Gastrocnemius medialis (tissue), 4 donors: ENCODE measurements at places on chromosomes 13 and 19. TPM values are rescaled to one million over a fixed set of nuclear protein-coding genes. Genes with fewer than 3 reads are reported as not detected.
A peak's percentile ranks its signal among the peaks of the same experiment; 100 is the strongest.

- no peak for DNase-seq
Measured at GRCh38 chr13:37446503-37446902, 152.1 kb downstream of the POSTN start.

DNA sequence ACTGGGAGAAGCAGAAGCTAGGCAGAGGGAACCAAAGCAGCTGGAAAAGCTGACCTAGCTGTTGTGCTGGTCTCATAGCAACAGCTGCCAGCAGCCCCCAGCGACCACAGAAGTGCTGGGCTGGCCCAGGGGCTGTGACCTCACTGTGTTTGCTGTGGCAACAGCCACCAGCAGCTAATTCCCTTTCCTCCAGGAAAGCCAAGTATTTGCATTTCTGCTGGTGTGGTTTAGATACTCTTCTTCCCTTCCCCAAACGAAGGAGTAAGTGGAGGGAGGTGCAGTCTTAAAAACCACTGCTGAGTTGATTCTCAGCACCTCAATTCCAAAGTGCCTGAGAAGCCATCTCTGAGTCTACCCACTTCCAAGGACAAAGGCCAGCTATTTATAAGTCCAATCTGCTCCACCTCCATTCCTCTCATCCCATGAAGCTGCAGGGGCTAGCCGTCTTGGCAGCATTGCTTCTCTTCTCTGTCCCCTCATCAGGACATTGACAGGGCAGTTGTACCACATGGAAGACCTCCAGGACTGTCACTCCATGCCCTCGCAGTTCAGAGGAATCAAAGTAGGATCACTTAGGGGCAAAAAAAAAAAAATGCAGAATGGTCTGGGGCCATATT lies 11.5 kb upstream of the CCDC97 start:
- DNase-seq = peak; percentile 62

DNA sequence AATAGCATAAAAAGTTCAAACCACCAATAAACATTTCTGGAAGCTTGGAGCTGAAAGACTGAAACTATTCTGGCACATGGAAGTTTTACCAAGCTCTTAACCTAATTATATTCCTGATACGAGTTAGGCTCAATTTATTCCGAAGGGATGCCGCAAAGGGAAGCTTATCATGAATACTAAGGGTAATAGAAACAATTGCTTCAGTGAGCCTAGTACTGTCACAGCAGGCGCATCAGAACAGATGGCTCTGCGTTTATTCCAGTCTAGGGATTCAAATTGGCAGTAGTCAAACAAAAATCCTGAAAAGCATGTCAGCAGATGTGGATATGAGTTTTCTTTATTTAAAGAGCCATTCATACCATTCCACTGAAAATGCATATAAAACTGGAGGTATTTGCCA lies 779.5 kb downstream of the GPC5 start:
- no peak for DNase-seq

The DOCK9 gene
- total RNA-seq = 46.7 TPM

- no peak for DNase-seq
Measured at GRCh38 chr19:19758164-19758563, 25.3 kb upstream of the ZNF14 start.

GRCh38 chr19:10805065-10805757 lies 30.8 kb downstream of the TMED1 start:
- no peak for DNase-seq

DNA sequence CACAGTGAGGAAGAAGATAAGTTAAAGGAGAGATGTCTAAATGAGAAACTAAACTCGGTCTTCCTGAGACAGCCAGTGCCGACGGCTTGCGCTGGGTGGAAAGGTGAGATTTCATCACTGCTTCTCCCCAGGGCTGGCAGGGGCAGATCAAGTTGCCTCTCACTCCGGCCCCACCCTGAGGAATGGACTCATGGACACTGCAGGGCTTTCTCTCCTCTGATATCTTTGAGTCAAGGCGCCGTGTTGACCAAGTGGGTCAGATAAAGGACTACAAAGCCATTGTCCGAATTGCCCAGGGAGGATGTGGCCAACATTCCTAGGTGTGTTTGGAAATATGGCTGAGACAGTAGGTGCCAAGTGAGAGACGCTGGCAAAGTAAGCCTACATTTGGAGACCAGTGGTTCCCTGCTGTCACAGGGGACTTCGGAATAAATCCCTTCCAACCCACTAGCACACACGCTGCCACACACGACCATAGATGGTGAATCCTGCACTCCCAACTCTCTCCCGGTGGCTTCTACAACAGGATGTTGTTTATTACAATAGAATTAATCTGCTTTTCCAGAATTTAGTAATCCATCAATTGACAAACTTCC lies 156.5 kb upstream of the TSC22D1 start:
- peak; percentile 83 for DNase-seq

The CABP5 gene
- not detected for total RNA-seq

The SRRM5 gene
- total RNA-seq = not detected

The LRP3 gene
- total RNA-seq = 28.9 TPM
